ENCODE measurements at places on chromosomes 4 and X. TPM values are rescaled to one million over a fixed set of nuclear protein-coding genes. Genes with fewer than 3 reads are reported as not detected.

Gene PAK3
- not detected for total RNA-seq

Gene PNMA6F
- total RNA-seq, result not detected

Gene BMP3
- total RNA-seq, result not detected

Gene RAB33A
- total RNA-seq, result 0.28 TPM
